Stimulated activated CD8-positive, alpha-beta memory T cell treated with anti-CD3 and anti-CD28 coated beads, Interleukin-4, amount 100 ng/mL, for 24 hours (primary cell): ENCODE measurements at places on chromosomes 5 and 9.

DNA sequence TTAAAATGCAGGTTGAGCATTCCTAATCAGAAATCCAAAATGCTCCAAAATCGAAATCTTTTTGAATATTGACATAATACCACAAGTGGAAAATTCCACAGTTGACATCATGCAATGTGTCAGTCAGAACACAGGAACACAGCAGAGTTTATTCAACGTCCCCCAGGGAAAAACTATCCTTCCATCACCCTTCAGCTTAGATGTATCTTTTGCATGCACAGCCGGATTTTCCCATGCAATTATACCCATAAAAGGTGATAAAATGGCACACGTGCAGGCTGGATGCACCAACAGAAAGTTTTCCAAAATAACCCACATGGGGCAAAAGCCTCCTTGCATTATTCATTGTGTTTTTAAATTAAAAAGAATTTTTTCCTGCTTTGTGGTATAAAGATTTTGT, 71.2 kb downstream of the RAB24 start:
- DNase-seq: no peak

GRCh38 chr9:123355761-123356431, at the start of gene CRB2:
Gene CRB2, plus strand, starts transcription at chr9:123356197. Its CDS starts 64 bp downstream, at chr9:123356261.
- DNase-seq: no peak

DNA sequence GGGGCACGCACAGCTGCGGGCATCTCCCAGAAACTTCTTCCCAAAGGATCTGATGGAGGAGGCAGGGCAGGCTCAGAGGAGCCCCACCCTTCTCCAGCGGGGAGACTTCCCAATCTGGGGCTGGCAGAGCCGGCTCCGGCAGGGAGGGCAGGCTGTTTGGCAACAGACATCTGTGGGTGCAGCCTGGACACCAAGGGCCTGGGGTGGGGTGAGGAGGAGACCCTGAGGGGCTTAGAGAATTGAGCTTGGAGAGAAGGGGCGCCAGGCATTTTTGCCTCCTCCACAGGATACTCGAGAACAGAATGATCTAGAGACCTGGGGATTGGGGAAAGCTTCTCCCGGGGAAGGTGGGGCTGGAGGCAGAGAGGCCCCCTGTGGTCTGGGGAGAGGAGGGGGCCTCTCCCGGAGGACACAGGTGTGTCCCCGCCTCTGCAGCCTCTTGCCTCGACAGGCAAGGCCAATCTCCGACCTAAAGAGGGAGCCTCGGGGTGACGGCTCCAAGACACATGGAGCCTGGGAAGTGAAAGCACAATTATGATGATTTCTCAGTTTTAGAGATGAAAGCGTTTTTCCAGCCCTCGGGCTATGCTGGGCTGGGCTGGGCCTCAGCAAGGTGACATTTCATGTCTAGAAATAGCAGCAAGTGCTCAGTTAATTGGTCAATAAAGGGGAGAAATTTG, 8.4 kb downstream of the LHX3 start:
- no peak for DNase-seq

GRCh38 chr5:138936-139335, 47.0 kb downstream of the PLEKHG4B start:
- no peak for DNase-seq

GRCh38 chr5:17697671-17698070, 63.4 kb downstream of the TAF11L14 start:
- DNase-seq: no peak

DNA sequence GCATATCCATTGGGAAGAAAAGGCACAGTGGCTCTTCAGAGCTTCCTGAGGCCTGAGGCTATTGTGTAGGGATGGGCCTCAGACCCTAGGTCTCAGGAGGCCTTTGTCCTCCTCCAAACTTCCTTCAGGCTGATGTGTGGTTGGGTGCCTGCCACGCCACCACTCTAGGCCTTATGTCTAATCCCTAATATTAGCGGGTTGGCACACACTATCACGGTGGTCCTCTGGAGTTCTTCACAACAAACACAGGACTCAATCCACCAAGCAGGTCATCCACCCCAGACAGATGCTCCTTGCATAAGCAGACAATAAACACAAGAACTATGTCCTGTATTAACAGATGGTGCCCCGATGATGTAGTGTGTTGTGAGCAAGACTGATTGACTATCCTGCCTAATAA, 31.0 kb upstream of the FSTL4 start:
- no peak for DNase-seq

DNA sequence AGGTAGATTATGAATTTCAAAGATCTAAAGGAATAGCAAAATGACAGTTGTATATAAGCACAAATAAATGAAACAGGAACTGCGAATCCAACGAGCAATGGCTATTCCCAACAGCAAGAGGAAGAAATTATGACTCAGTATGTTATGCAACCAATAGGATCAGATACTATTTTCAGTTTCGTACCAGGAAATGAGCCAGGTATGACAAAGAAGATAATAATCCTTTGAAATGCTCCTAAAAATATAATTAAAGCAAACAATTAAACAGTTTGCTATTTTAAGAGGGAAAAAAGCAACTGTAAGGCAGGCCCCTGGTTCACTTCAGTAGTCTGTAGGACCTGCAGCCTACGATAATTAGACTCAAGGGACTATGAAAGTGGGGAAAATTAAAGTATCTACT, 58.9 kb downstream of the AUH start:
- DNase-seq: no peak

GRCh38 chr9:136409557-136410455, 608 bp downstream of the ENTR1 start:
- DNase-seq: no peak

DNA sequence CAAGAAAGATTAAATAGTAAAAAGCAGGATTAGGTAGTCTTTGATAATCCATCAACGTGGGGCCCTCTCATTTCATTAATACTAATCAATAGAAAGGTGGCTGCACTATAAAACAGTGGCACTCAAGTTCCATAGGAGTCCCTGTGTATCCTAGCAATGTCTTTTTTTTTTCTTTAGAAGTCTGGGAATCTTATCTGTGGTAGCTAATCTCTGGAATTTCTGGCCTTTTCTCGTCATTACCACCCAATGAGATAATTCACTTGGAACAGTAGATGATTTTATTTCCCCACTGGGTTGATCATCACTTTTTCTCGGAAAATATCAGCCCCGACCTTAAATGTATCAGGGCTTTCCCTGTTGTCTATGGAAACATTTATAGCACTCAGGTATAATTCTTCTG, 86.8 kb upstream of the CDH6 start:
- DNase-seq: no peak

DNA sequence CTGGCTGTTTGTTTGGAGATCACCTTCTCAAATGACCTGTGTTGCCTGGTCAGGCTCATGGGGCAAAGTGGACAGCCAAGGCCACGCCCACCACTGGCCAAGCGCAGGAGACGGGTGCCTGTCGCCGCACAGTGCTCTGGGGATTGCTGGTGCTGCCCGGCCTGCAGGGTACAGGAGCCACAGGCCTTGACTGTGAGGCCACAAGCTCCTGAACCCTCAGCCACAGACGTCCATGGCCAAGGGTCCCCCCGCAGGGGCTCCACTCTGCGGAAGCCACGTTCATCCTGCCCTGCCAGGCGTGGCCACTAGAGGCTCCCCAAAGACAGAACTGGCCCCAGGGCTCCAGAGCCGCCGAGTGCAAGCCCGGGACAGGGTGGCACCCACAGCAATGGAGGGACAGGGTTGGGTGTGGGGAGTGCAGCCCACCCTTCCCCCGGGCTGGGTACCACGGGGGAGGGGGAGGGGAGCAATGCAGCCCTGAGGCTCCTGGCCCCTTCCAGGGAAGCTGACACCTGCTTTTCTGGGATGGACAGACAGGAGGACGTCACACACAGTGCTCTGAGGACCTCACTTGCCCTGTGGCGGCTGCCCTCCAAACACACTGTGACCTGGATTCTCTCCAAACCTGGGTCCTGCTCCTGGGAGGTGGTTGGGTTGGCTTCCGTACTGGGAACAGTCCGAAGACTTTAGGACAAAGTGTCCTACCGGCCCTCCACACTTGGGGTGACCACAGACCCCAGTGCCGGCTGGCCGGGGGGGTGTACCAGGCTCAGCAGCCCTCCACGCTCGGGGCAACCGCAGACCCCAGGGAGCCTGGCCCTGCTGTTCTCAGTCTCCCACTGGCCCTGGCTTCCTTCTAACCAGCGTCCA, 21.5 kb downstream of the TPPP start:
- DNase-seq: peak; percentile 54

- DNase-seq: no peak
Measured at GRCh38 chr5:156427315-156427714, 100.4 kb downstream of the SGCD start.

DNA sequence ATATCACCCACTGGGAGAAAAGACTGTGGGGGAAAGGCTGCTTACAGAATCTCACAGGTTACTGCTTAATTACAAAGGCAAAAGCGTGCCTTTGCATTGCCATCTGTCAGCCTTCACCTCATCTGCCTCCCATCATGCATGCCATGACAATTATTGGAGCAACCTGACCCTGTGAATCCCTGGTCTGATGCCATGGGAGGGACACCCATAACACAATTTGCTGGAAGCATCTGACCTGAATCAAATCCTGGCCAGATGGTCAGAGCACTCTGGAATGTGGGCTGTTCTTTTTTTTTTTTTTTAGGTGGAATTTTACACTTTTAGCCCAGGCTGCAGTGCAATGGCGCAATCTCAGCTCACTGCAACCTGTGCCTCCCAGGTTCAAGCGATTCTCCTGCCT, 11.6 kb upstream of the RETREG1 start:
- no peak for DNase-seq

DNA sequence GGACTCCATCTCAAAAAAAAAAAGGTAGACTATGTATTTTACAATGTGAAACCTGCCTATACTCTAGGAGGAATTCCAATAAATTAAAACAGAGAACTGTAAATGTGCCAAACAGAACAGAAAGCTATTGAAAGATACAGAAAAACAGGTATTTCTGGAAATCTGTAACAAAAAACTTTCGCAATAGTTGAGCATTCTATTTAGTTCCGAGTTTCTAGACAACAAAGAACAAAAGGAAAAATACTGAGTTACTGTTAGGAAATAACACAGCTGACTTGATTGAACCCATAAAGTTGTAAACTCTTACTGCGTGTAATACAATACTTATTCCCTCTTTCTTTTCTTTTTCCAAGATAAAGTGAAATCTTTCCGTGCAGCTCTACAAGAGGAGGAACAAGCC, 18.6 kb downstream of the DIMT1 start:
- DNase-seq: no peak

DNA sequence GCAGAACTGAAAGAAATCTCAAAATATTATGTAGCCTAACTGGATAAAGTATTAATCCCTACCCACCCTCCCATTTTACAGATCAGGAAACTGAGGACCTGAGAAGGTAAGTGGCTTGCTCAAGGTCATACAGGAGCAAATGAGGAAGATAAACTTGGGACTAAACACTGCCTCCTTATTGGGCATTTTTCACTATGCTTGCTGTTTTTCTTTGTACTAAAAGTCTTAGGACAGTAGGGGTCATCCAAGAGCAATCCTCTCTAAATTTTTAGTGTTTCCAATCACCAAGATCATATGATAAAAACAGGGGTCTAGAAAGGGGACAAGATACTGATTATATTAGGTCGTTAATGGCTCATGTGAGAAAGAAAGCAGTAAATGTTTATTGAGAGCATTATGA, 80.8 kb downstream of the RORB start:
- no peak for DNase-seq

DNA sequence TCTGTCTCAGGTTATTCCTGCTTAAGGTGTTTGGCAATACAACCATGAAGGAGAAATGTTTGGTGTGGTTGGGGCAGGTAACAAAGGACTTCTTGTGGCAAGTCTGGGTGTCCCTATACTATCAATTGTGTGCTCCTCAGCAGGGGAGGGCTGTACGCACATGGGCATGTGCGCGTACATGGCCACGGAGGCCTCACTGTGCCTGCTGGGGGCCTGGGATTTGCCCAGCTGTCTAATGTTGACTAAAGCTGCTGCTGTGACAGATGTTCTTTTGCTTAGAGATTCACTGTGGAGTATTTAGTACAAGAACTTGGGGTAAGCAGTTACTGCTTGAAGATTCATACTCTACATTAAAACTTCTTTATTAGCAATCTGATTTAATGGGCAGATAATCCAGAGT, 97.5 kb downstream of the HSPA4 start:
- no peak for DNase-seq

DNA sequence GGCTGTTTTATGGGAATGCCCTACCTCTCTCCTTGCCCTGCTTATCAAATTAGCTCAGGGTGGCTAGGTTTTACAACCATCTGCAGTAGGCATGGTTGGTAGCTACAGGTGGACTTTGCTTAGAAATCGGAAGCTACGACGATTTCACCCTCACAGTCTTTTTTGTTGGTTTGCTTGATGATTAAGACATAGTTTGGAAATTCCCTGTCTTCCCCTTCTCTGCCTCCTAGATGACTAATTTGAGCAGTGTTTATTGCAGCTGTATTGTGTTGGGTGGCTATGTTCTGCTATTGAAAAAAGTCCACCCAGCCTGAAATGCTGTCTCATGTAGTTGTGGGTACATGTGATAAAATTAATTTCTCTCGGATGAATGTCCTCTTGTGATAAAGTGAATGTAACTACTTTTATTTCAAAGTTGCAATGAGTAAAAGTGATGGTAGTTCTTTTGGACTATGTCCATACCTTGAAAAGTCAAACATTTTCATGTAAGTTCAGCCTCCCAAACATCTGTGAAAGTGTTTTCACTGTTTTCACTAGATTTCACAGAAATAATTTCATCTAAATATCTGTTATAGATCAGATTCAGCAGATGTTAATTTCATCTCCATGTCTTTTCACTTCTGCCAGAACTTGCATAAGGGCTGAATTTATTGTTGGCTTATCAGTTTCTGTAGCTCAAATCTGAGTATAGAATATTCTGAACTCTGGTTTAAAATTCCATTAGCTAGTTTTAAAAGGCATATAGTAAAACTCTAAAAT, 37.3 kb upstream of the FYB1 start:
- no peak for DNase-seq

DNA sequence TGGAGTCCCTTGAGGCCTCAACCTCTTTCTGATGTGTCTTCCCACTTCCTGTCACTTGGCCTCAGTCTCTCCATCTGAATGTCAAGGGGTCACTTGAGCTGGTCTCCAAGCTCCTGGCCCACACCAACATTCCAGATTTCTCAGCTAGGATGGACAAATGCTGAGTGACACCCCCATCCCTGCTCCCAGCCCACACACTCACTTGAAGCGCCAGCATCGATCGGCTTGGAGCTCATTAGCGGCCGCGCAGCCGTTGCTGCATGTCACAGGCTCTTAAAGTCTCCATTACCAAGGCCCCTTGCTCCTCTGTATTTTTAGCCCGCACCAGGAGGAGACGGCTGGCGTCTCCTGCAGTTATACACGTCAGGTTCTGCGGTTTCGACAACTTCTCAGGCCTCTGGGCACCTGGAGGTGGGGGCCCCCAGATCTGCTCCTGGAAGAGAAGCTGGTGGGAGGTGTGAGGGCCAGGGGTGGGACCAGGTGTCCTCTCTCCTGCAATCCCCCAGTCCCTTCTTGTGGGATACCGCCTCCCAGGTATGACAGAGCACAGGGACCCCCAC, 33.4 kb upstream of the ARAP3 start:
- DNase-seq: no peak
